Activated T-cell treated with anti-CD3 and anti-CD28 coated beads for 4 hours (primary cell): ENCODE measurements at places on chromosomes 2 and 18.

DNA sequence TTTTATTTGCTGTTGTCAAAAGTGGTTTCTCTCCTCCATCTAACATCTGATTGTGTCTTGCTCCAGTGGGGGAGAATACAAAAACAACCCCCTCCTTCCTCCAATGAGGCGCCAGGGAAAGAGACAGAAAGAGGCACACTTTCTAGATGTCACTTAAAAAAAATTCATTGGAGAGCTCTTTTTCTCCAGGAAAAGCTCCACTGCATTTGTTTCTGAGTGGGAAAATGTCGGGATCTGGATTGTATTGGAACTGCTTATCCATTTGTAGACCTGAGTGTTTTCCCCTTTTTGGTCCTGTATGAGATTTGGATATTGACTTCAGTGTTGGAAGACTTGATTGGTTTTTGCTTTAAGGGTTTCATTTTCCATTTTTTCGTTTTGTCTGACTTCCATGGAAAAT is 995 bp downstream of the MBD5 start:
- no peak for DNase-seq

GRCh38 chr2:237786936-237787335 is 11.6 kb upstream of the RBM44 start:
- no peak for DNase-seq

- DNase-seq: no peak
Observed at GRCh38 chr2:121736140-121736461, 574 bp downstream of the NIFK start.

- DNase-seq: no peak
Observed at GRCh38 chr18:48589797-48590519, 51.1 kb downstream of the CTIF start.

- no peak for DNase-seq
Observed at GRCh38 chr2:2673406-2673805, 342.3 kb upstream of the MYT1L start.

- DNase-seq: no peak
Observed at GRCh38 chr2:176774766-176775451, 437.7 kb upstream of the HNRNPA3 start.

- DNase-seq: no peak
Observed at GRCh38 chr2:62806231-62806630, 100.7 kb downstream of the EHBP1 start.

GRCh38 chr2:46355756-46356155 is 58.5 kb downstream of the EPAS1 start:
- no peak for DNase-seq

DNA sequence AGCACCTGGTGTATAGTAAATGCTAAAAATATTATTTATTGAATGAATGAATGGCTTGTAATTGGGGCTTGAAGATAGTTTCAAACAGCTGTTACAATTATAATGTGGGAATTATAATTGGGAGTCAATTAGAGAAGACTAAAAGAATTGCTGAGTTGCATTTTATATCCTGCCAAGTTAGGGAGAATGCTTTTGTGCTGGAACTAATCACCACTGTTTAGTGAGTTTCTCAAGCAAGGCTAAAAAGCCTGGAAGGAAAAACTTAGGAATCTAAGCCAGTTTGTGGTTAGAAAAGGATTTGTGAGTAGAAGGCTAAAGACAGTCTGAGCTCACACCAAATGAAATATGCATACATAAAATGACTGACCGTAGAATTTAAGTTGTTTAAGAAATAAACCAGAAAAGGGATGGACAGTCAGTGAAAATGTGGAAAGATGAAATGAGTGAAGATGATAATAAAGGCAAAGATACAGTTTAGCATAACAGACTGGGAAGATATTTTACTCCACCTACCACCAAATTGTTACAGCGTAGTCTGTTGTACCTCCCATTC is 647.7 kb upstream of the FSHR start:
- no peak for DNase-seq

- DNase-seq: no peak
Observed at GRCh38 chr2:24820175-24820513, 26.9 kb downstream of the CENPO start.

GRCh38 chr2:47531378-47532042 is 128.6 kb downstream of the MSH2 start:
- DNase-seq: no peak

GRCh38 chr2:224147174-224147573 is 108.1 kb upstream of the SERPINE2 start:
- no peak for DNase-seq

- DNase-seq: no peak
Observed at GRCh38 chr2:177098001-177098613, 114.5 kb upstream of the HNRNPA3 start.

GRCh38 chr2:212328136-212328535 is 210.5 kb downstream of the ERBB4 start:
- DNase-seq: no peak

GRCh38 chr2:47506436-47506835 is 103.5 kb downstream of the MSH2 start:
- no peak for DNase-seq

DNA sequence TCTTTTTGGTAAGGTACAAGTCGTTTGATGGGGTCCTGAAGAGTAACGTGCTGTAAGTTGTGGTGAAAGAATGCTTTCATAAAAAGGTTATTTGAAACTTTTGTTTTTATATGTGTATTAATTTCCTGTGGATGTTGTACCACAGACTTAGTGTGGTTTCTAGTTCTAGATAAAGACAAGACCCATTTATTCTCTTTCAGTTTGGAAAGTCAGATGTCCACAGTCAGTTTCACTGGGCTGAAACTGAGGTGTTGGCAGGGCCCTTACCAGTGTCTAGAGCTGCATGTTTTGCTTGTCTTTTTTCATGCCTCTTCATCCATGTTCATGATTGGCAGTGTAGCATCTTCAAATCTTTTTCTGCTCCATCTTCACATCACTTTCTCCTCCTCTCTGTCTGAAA is 22.1 kb upstream of the DOCK10 start:
- no peak for DNase-seq

GRCh38 chr2:118121986-118122524 is 33.8 kb downstream of the INSIG2 start:
- DNase-seq: no peak

DNA sequence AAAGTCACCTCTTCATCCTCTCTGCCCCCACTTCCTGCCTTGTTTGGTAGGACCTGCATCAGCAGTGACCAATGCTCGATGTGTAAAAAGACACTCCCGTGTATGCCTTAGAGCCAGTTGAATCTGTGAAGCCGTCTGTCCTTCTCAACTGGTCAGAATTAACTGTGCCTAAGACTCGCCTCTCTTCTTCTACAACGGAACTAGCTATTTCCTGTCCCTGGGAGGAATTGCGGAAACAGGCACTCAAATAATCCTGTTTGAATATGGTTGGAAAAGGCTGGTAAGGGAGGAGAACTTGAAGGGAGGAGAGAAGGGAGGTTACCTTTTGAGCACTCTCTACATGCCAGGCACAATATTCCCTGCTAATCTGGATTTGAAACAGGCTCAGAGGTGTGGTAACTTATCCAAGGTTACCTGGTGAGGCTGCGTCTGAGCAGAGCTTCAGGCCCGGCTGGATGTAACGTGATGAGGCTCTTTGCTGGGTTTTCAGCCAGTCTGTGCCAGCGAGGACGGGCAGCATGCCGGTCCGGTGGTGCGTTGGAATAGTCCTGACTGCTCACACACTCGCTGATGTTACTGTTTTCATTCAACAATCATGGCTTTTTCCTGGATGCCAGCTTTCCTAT is 127.0 kb downstream of the FAM168B start:
- DNase-seq: no peak

DNA sequence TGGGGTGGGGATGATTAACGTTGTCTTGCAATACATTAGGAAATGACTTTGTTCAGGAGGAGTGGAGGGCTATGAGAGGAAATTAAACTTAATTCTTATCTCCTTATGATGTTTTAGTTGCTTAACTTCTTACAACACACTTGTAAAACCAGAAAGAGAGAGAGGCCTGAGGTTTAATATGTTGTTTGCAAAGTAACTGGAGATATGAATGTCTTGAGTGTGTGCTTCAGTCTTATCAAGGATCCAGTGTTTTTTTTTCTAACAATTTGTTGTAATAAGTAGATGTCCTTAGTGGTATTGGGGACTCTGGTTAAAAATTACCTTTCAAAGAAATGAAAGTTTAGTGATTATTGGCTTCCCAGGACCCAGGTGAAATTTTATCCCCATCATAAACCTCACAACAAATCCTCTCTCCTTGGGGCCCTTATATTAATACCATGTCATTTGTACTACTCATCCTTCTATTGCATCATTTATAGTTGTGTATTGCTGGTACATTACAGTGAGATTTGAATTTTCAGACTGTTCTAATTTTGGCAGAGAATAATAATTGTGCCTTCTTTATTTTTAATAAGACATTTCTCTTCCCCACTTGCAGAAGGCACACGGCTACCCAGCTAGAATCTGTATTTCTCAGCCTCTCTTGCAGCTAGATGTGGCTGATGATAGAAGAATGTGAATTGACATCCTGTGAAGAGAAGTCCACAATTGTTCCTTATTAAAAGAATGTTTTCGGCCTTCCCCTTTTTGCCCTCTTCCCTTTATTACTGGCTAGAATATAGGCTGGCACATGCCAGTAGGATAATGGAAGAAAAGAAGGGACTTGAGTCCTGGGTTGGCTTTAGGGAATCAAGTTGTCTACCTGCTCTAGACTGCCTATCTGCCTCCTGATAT is 91.9 kb upstream of the CXCR4 start:
- no peak for DNase-seq

- no peak for DNase-seq
Observed at GRCh38 chr2:178629463-178629862, 149.2 kb downstream of the PLEKHA3 start.

DNA sequence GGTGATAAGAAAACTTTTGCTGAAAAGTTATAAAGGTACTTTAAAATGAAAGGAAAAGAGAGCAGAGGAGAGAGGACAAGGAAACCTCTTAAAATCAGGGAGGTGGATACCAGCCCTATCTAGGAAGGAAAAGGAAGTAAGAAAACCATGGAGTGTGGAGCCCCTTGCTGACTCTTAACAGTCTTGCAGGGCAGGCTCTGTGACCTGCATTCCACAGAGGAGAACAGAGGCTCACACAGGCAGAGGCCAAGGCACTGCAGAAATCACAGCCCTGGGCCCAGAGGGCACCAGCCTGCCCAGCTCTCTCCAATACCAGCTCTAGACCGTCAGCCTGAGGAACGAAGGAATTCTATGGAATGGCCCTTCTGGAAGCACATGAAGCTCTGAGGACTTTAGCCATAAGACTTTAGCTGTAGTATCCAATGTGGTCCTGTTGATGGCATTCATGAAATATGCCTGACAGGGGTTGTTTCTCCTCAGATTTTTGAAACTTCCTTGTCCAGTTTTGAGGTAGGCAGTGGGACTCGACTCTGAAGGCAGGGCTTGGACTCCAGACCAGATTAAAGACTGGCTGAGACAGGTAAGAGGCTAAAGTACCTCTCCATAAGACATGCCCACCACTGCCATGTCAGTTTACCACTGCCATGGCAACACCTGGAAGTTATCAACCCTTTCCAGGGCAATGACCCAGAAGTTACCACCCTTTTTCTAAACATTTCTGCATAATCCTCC is 216.3 kb downstream of the ANAPC1 start:
- no peak for DNase-seq

DNA sequence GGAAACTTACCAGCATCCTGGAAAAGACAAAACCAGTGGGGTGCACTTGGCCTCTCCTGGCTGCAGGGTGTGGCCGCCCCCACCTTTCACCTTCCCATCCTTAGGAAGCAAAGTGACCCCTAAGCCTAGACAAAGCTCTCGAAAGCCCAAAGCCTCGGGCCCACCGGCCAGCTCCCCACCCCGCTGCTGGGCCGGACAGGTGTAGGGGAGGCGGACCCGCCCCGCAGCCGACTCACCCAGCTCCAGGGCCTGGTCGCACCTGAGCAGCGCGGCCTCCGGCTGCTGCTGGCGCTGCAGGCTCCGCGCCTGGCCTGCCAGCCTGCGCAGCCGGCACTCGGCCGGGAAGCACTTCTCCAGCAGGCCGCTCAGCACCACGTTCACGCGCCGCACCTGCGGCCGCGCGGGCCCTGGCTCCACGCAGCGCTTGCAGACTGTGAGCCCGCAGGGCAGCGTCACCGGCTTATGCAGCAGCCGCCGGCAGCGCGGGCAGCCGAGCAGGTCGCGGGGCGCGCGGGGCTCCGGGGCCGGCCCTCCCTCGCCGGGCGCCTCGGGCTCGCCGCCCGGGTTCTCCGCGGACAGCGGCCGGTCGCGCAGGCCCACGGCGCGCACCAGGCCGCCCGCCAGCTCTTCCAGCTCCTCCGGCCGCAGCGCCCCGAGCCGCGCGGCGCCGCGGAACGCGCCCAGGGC is 979 bp downstream of the LONRF2 start:
- no peak for DNase-seq

GRCh38 chr2:207363761-207364290 is 165.9 kb upstream of the CREB1 start:
- no peak for DNase-seq

DNA sequence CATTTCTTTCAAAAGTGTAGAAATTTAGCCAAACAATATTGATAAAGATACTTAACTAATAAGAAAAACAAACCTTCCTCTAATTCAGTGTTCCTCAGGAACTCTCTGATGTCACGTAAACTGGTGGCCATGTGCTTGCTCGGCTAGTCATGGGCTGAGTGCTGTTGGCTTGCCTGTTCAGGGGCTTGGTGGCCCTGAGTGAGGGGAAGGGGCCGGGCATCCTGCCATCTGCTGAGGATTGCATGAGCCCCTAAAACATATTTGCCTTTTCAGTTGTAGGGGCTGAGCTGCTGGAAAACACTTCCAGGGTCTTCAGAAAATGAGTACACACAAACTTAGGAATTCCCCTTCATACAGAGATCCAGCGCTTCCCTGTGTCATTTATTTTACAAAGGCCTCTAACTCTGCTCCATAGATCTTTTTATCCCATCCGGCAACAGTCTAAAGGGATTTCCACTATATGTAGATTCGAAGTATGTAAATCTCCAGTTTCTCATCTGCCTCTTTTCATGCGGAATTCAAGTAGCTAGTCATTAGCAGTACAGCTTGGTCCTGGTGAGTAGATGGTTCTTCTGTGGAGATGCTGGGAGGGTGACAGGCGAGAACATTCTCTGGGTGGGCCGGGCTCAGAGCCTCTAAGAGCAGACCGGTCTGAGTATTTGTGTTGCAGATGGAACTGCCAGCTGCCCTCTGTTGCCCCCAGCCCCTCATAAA is 20.1 kb upstream of the NFATC1 start:
- DNase-seq: no peak

DNA sequence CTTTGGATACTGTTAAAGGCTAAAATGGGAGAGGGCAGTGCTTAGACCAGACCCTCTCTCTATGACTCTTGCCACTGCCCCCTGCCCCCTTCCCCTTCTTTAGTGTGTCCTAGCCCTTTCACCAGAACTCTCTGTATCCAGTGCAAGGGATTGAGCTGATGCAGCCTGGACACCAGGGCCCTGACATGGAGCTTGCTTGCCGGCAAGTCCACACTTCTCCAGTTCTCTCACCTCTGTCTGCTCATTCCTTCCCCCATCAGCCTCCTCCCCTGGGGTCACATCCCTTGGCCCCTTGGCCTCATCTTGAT is 1.5 kb upstream of the WNT6 start:
- DNase-seq: no peak
